ENCODE measurements at places on chromosomes 1 and 21.

- DNase-seq = no peak
Observed at GRCh38 chr1:202164271-202165037, 4.1 kb upstream of the PTPN7 start.

DNA sequence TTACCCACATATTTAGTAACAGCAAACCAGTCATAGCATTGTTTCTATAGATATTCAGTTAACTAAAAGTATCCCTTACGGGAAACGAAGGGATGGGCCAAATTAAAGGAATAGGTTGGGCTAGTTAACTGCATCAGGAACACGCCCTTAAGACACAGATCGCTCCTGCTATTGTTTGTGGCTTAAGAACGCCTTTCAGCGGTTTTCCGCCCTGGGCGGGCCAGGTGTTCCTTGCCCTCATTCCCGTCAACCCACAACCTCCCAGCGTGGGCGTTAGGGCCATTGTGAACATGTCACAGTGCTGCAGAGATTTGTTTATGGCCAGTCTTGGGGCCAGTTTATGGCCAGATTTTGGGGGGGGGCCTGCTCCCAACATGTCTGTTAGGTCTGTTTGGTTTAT, 14.7 kb downstream of the TNFRSF18 start:
- DNase-seq = no peak

DNA sequence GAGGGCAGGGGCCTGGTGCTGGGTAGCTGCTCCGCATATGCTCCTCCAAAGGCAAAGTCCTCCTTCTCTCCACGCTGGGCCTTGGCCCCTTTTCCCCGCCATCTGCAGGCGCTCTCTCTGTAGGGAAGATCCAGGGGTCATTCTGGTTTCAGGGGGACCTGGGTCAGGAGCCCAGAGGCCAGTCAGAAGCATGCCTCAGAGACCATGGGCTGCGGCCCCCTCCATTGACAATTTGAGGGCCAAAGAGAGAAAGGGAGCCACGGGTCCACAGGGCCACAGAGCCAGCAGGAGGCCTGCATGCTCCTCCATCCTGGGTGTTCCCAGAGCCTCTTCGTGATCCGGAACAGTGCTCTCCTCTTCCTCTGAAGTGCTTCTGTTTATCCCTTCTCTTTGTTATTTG, 2.1 kb upstream of the CLDN19 start:
- no peak for DNase-seq

DNA sequence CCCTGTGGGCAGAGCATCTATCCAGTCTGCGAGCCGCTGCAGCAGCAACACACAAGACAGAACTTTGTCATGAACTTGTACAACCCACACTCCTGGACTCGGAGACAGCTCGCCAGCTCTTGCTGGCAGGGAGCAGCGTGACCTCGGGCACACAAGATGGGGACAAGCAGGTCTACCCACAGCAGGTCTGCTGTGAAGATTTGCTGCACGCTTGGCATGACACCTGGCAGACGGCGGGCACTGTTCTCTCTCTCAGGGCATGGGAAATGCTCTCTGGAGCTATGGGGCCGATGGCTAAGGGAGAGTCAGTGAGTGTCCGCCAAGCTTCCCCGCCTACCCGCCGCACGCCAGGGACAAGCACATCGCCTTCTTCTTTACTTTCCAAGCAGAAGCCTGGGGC, 90.0 kb downstream of the STUM start:
- no peak for DNase-seq

- DNase-seq = no peak
Observed at GRCh38 chr1:227938276-227938675, 9.5 kb downstream of the WNT9A start.

- DNase-seq = no peak
Observed at GRCh38 chr1:222817529-222817928, 2.7 kb downstream of the DISP1 start.

- no peak for DNase-seq
Observed at GRCh38 chr1:247529771-247530355, 6.4 kb downstream of the OR2C3 start.

DNA sequence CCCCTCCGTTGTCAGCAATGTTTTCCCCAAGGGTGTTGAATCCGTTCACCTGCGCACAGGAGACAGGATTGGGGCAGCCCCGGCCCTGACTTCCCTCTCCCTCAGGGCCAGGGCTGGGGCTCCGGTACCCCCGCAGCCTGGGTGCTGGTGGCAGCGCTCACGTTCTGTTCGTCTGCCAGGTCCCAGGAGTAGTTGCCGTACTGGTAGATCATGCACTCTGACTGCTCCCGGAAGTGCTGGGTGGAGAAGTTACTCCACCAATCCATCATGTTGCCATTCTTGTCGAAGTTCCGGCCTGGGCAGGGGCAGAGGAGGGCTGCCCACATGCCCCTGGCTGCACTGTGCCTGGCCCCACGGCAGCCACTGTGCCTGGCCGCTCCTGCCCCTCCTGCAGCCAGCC, 6.1 kb downstream of the PRXL2B start:
- DNase-seq = no peak

Measured in urinary bladder (tissue), 4 donors.